ENCODE measurements at places on chromosomes 12 and 14.

DNA sequence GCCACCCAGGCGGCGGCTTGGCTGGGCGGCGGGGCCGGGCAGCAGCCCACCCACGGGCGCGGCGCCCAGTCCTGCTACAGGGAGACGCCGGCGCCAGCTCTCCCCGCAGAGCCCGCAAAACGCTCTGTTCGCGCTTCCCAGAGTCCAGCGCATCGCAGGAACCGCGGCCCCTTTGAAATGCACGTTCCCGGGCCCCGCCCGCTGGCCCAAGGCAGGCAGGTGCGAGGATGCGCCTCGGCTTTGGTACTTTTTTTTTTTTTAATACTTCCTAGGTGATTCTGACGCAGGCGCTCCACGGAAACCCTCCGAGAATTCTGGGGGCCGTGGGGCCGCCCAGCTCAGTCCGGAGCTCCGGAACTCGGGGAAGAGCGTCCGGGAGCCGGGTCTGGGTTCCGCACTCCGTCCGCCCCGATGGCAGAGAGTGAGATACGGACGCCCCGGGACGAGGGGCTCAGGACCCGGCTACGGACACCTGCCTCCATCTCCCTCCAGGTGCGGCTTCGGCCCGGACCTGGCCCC, 483 bp downstream of the POC1B start:
- peak; percentile 12 for DNase-seq

GRCh38 chr14:70186900-70187451, 1.8 kb downstream of the SLC8A3 start:
- no peak for DNase-seq

DNA sequence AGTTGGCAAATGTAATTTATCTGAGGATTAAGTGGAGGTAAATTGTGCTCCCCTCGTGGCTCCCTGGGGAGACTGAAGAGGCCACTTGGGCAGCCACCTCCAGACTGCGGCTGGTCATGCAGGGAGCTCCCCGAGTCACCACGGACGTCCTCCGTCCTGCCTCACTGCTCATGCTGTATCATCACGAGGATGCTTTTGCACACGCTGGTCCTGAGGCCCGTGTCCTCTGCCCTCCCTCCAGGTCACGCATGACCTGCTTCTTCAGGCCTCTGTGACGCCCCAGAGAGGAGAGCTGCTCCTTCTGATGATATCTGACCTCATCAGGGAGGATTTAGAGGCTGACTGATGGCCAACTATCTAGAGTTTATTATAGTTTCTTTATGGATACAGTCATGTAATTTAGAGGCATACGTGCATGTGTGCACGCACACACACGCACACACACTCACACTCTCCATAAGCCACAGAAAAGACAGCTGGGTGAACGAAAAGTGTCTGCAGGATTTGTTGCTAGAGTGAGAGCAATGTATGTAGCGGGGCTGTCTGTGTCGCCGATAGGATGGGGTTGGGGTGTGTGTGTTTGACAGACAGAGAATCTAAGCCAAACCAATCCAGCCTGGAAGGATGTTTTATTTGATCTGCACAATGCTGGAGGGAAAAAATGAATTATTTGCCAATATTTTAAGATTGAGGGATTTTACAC, 160.0 kb downstream of the ADGRD1 start:
- DNase-seq: no peak

DNA sequence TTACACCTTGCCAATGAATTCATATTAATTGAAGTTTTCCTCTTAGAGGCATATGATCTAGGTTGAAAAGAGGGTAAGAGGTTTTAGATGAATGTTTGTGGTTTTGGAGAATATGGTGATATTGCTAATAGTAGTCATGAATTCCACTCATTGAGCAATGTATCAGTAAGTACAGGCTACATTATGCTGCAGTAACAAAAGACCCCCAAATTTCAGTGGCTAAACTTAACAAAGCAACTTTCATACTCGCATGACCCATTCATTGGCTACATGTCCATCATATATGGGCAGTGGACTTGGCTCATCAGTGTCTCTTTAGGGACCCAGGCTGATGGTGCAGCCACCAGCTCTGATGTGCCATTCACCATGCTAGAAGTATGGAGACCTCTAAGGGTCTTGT, 196.6 kb upstream of the MYL2 start:
- DNase-seq: no peak

DNA sequence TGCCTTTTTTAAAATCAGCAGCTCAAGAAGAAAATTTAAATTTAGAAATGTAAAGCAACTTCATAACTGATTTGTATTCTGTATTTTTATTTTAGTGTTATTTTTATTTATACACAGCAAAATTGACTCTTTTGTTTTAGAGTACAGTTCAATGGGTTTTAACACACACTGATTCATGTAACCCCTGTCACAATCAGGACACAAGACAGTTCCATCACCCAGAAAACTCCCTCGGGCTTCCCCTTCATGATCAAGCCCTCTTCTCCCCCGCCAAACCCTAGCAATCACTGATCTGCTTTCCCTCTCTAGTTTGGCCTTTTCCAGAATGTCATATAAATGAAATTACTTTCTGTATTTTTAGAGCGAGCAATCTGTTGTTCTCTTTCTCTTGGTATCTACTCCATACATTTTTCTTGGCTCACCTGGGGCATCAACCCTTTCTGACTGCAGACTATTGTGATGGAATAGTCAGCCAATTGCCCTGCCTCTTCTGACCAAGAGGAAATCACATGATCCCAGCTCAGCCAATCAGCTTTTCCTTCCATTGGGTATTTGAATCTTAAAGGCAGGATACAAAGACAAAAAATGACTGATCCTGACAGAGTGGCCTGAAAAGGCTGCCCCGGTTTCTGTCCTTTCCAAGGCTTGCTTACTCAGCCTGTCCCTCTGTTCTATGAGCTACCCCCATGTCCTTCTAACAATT, 5.3 kb downstream of the SLC5A8 start:
- DNase-seq: no peak

DNA sequence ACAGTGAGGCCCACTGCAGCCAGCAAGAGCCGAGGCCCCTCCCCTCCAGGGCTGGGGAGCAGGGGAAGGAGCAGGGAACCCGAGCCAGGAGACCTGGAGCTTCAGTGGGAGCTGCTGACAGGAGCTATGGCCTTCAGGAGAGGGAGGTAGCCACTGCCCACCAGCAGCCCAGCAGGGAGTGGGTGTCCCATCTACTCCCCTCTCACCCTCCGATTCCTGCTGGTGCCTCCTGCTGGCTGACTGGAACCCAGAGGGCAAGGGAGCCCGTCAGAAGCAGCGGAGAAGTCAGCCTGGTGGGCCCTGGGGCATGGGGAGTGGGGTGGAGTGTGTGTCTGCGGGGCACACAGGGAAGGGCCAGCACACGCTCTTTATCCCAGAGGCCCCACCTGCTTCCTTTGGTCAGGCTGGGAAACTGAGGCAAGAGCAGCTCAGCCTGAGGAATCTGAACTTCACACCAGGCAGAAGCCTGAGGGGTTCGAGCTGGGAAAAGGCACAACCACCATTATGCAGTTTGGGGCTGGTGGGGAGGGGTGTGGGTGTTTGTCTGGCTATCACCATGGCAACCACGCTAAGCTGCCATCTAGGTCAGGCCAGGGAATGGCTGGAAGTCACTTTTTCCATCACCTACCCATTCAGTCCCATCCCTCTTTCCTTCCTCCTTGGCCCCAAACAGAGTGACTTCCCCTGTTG, 36.8 kb upstream of the PLEKHG6 start:
- DNase-seq: no peak

DNA sequence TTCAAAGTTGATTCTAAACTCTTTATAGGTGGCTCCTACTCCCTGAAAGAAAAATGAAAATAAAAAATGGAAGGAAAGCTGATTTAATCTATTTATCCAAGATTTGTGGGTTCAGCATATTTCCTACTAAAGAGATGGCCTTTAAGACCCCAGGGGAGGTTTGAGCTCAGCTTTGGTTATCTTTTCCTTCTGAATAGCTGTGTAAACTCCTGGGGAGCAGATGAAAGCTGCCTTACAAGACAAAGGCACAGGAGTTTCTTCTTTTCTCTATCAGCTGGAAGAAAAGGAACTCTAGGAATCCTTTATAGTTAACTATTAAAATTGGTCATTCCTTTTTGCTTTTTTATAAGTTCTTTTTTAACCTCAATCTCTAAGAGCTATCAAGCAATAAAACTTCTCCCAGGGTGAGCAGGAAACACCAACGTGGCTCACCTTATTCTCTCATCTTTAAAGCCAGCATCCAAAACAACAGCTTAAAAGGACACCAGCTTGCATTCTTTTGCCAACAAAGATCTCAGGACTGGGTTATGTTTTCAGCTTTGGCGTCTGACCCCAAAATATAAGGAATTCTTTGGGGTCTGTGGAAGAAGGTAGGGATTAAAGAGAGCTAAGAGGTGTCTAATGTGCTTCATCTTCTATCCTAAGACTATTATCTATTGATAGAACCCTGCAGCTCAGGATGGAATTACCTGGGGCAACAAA, 371.7 kb upstream of the KITLG start:
- DNase-seq: no peak

GRCh38 chr12:16300736-16301135, 23.3 kb upstream of the SLC15A5 start:
- no peak for DNase-seq

GRCh38 chr14:72141084-72141483, 208.9 kb downstream of the RGS6 start:
- no peak for DNase-seq

GRCh38 chr14:95741781-95742180, 27.9 kb upstream of the TCL1A start:
- DNase-seq: no peak

GRCh38 chr14:95220663-95221231, 63.4 kb upstream of the DICER1 start:
- no peak for DNase-seq

DNA sequence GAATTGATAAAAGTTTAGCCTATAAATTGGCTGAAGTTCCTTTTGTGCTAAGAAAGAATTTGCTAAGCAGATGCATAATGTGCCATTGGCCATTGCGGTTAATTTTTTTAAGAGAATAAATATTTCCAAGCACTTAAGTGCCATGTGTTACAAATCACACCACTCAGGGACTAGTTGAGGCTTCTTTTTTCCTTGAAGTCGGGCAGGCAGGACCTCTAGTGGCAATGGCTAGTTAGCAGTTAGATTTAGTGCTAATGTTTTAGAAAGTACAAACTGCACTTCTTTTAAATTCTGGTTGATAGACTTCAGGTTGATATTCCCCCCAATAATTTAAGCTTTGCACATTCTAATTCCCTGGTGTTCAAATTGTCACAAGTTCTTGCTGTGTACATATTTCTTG, 294.3 kb downstream of the APAF1 start:
- DNase-seq: no peak

DNA sequence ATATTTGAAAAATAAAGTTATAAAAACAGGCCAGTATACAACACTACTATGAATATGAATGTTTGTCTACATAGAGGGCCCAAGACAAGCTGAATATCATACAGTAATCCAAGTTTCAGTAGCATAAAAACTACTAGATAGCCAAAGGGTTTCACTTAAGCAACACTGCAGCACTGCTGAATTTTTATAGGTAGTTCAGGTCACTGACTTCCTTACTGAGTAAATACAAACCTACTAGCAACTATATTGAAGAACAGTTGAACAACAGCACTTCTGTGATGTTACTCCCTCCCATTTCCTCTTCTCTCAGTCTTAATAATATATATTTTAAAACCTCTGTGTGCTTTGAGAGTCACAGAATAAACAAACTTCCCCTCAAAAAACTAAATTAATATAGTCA, 42.7 kb downstream of the GTF2A1 start:
- no peak for DNase-seq

- no peak for DNase-seq
Observed at GRCh38 chr14:85024931-85025330, 505.0 kb upstream of the FLRT2 start.

- DNase-seq: no peak
Observed at GRCh38 chr12:26939953-26940352, 1.7 kb downstream of the FGFR1OP2 start.

- DNase-seq: no peak
Observed at GRCh38 chr12:88784166-88784565, 203.9 kb upstream of the KITLG start.

GRCh38 chr14:69518289-69519101, 34.0 kb downstream of the PLEKHD1 start:
- no peak for DNase-seq

DNA sequence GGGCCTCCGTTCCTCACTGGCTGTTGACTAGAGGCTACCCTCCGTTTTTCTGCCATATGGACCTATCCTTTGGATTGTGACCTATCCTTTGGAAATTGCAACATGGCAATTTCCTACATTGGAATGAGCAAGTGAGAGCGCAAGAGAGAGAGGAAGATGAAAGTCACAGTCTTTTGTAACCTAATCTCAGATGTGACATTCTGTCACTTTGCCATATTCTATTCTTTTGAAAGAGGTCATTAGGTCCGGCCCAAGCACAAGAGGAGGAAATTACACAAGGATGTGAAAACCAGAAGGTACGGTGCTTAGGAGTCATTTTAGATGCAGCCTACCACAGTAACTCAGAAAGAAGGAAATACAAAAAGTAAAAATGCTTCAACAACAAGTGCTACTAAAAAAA, 47.3 kb upstream of the SRP54 start:
- DNase-seq: no peak

GRCh38 chr12:102043928-102044327, 17.9 kb downstream of the WASHC3 start:
- DNase-seq: no peak

- DNase-seq: peak; percentile 8
Observed at GRCh38 chr14:102140027-102140749, 491 bp downstream of the WDR20 start.

GRCh38 chr12:96237035-96237434, 42.9 kb downstream of the ELK3 start:
- DNase-seq: no peak

DNA sequence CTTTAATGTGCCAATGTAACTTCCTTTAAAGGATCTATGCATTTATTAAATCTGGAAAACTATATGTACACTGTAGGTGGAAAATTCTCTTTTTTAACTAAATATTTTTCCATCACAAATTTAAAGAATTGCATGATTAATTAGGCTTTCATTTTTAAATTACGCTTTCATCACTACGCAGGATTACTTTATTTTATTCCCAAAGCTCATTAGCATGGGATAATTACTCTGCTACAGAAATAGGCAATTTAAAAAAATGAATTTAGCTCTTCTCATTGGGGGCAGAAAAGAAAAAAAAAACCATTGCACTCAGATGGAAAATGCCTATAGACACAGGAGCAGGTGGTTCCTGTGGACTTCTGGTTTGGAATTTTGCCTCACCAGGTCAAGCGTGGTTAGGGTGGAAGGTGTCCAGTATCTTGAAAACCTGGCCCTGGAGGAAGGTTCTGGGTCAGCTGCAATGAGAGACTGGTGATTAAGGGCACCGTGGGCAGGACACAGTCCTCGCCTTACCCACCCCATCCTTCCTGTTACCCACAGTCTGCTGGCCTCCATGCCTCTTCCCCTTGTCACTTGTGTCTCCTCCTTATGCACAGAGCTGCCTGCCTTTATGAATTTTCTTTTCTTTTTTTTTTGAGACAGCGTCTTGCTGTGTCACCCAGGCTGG, 17.3 kb upstream of the RIN3 start:
- DNase-seq: no peak

- DNase-seq: no peak
Observed at GRCh38 chr14:80313806-80314205, 102.5 kb upstream of the DIO2 start.

GRCh38 chr14:21106176-21106497, 5.3 kb downstream of the TMEM253 start:
- no peak for DNase-seq

GRCh38 chr12:116766746-116767145, 28.6 kb downstream of the RNFT2 start:
- no peak for DNase-seq

Measured in stimulated activated CD4-positive, alpha-beta T cell treated with anti-CD3 and anti-CD28 coated beads, Interleukin-15, amount 100 ng/mL, for 1 hour (primary cell).